Activated naive CD8-positive, alpha-beta T cell treated with anti-CD3 and anti-CD28 coated beads, Interleukin-2, amount 10 ng/mL, durations not matched to agents 7 days and 5 days (primary cell): ENCODE measurements at places on chromosomes 12 and 14. TPM values are rescaled to one million over a fixed set of nuclear protein-coding genes. Genes with fewer than 3 reads are reported as not detected.

DNA sequence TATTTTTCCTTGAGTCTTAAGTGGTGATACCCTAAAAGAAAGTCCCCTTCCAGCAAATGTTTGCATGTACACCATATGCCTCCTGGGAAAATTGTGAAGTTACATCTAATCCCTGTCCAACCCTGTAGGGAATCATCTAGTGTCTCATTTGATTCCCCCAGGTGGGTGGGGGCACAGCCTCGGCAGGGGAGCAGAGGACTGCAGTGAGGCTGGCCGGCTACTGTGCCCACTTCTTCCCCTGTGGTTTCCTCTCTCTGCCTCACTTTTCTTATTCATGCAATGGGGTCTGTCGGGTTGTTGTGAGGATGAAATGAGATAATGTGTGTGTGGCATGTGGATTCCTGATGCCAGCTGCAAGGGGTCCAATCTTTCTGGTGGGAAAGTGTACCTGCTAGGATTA, 6.0 kb downstream of the PAPLN start:
- H3K36me3 ChIP-seq = no peaks in the 10 kb centered on the region
- H3K4me3 ChIP-seq = no peak overlapping the region

- no peak overlapping the region for H3K27ac ChIP-seq
- no peak overlapping the region for H3K4me3 ChIP-seq
Measured at GRCh38 chr14:32341947-32342846, 13.1 kb downstream of the AKAP6 start.

Gene CAPS2
- total RNA-seq = 9.4 TPM

Gene RNASE11
- total RNA-seq = not detected

Gene LTBR
- total RNA-seq = 0.61 TPM

- no peak overlapping the region for H3K4me3 ChIP-seq
- H3K36me3 ChIP-seq = no peaks in the 10 kb centered on the region
Measured at GRCh38 chr12:18868717-18869116, 130.8 kb downstream of the CAPZA3 start.

- H3K4me3 ChIP-seq = no peak overlapping the region
- H3K36me3 ChIP-seq = no peaks in the 10 kb centered on the region
- H3K27ac ChIP-seq = no peak overlapping the region
- no peaks in the 10 kb centered on the region for H3K4me1 ChIP-seq
- H3K27me3 ChIP-seq = peaks cover 19% of the 10 kb centered on the region
- DNase-seq = no peak
Measured at GRCh38 chr14:72292689-72293024, 360.4 kb downstream of the RGS6 start.

- H3K27ac ChIP-seq = no peak overlapping the region
- H3K27me3 ChIP-seq = no peaks in the 10 kb centered on the region
- H3K4me1 ChIP-seq = no peaks in the 10 kb centered on the region
Measured at GRCh38 chr12:5173511-5174011, 129.9 kb downstream of the KCNA5 start.

Gene NRXN3
- total RNA-seq = not detected

Gene CLEC7A
- total RNA-seq = 0.36 TPM

Gene TTC5
- 22.2 TPM for total RNA-seq

Gene EIF2B2
- total RNA-seq = 35.4 TPM

Gene MEG3
- not detected for total RNA-seq

DNA sequence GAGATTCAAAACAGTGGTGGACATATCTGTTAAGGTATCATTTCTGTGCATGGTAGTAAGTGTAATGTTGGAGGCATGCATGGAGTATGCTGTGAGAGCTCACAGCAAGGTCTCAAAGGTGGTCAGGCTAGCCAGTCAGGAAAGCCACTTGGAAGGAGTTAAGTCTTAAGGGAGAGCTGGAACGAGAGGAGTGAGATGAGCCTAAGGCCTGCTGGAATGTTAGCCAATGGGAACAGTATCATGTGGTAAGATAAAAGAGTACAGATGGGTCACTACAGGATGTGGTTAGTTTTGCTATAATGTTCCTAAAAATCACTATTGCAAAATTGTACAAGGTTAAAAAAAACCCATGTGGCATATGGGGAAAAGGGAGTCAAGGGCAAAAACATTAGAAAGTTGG, 311.7 kb upstream of the E2F7 start:
- no peak overlapping the region for H3K4me3 ChIP-seq
- no peak overlapping the region for H3K27ac ChIP-seq
- no peak for DNase-seq
- no peaks in the 10 kb centered on the region for H3K4me1 ChIP-seq
